ENCODE measurements at places on chromosomes 1 and 21.
A peak's percentile ranks its signal among the peaks of the same experiment; 100 is the strongest.

DNA sequence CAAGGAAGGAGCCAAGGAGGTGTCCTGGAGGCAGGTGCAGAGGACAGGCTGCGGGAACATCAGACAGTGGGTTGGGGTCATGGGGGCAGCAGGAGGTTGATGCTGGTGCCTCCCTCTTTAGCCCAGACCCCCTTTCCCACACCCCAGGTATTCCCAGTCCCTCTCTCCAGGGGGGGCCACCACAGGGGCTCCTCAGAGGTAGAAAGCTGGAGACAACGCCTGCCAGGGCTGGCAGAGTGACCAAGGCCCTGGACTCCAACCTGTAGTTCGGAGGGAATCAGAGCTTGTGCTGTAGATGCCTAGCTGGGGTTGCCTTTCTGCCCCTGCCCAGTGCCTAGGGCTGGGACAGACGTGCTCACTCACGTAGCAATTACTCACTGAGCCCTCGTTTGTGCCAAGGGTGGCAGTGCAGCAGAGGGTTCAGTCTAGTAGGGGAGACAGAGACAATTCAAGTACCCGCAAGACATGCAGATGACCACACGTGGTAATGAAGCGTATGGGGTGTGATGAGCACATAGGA lies 148.2 kb downstream of the PTPRU start:
- DNase-seq: no peak
- H3K4me1 ChIP-seq: peaks cover 7% of the 10 kb centered on the region
- no peaks in the 10 kb centered on the region for H3K36me3 ChIP-seq

GRCh38 chr1:19070891-19071621 lies 114.6 kb upstream of the IFFO2 start:
- H3K4me3 ChIP-seq: no peak overlapping the region
- H3K4me1 ChIP-seq: no peaks in the 10 kb centered on the region
- H3K27me3 ChIP-seq: no peaks in the 10 kb centered on the region
- no peak overlapping the region for H3K27ac ChIP-seq
- H3K36me3 ChIP-seq: peaks cover 19% of the 10 kb centered on the region
- DNase-seq: no peak

- H3K27ac ChIP-seq: no peak overlapping the region
- H3K4me3 ChIP-seq: no peak overlapping the region
- H3K36me3 ChIP-seq: peaks cover under 1% of the 10 kb centered on the region
- DNase-seq: no peak
Observed at GRCh38 chr1:46401964-46402626, 8.0 kb downstream of the FAAH start.

GRCh38 chr1:29651684-29652665 lies 415.7 kb downstream of the PTPRU start:
- no peaks in the 10 kb centered on the region for H3K4me1 ChIP-seq
- H3K27ac ChIP-seq: no peak overlapping the region

- DNase-seq: no peak
- peaks cover 95% of the 10 kb centered on the region for H3K27me3 ChIP-seq
- H3K4me1 ChIP-seq: no peaks in the 10 kb centered on the region
- no peaks in the 10 kb centered on the region for H3K36me3 ChIP-seq
- H3K27ac ChIP-seq: no peak overlapping the region
Observed at GRCh38 chr1:37028981-37029617, 5.2 kb downstream of the GRIK3 start.

DNA sequence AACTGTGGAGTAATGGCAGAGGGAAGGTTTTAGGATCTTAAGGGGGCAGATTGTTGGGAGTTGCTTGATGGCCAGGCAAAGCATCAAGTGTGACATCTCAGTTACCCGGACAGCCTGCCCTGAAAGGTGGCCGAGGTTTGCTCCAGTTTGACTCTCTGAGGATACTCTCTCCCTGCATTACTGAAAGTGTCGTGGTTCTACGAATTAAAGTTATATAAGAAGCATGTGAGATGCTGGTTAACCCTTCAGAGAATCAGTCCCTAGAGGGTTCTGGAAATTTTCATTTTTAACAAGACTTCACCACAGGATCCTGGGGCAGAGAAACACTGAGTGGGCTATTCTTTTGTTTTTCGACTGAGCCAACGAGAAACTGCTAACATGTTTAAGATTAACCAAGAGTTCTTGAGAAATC lies 689 bp upstream of the ZNF644 start:
- H3K36me3 ChIP-seq: peaks cover 6% of the 10 kb centered on the region
- H3K4me1 ChIP-seq: peaks cover 41% of the 10 kb centered on the region
- DNase-seq: no peak
- H3K27ac ChIP-seq: peak overlapping the region; percentile 100

GRCh38 chr1:153443486-153443885 lies 17.0 kb downstream of the S100A7 start:
- no peak overlapping the region for H3K27ac ChIP-seq
- DNase-seq: no peak
- H3K4me1 ChIP-seq: no peaks in the 10 kb centered on the region
- H3K36me3 ChIP-seq: no peaks in the 10 kb centered on the region

GRCh38 chr1:70205071-70205433 lies 327 bp downstream of the LRRC40 start:
- H3K27ac ChIP-seq: peak overlapping the region; percentile 100
- peaks cover 38% of the 10 kb centered on the region for H3K4me1 ChIP-seq
- no peaks in the 10 kb centered on the region for H3K27me3 ChIP-seq

DNA sequence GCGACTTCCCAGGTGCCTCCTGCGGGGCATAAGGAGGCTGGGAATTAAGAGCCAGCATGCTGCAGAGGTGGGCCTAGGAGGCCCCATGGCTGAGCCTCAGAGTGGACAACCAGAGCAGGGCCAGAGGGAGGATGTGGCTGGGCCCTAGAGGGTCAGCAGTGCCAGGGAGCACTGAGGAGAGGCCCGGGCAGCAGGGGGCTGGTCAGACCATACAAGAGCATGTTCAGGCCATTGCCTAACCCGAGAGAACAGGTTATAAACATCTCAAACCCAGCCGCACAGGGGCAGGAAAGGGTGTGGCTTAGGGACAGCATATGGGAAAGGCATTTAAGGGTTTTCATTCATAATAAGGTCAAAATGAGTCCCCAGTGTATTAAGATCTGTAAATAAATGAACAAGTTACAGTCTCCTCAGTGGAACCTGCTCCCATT lies 51.1 kb downstream of the IER5 start:
- H3K4me1 ChIP-seq: peaks cover 23% of the 10 kb centered on the region
- no peak overlapping the region for H3K27ac ChIP-seq
- no peak for DNase-seq
- H3K4me3 ChIP-seq: no peak overlapping the region

GRCh38 chr1:240304466-240304865 lies 212.8 kb downstream of the FMN2 start:
- no peak overlapping the region for H3K27ac ChIP-seq
- no peaks in the 10 kb centered on the region for H3K27me3 ChIP-seq
- H3K4me3 ChIP-seq: no peak overlapping the region
- H3K4me1 ChIP-seq: no peaks in the 10 kb centered on the region
- H3K36me3 ChIP-seq: peaks cover 2% of the 10 kb centered on the region

DNA sequence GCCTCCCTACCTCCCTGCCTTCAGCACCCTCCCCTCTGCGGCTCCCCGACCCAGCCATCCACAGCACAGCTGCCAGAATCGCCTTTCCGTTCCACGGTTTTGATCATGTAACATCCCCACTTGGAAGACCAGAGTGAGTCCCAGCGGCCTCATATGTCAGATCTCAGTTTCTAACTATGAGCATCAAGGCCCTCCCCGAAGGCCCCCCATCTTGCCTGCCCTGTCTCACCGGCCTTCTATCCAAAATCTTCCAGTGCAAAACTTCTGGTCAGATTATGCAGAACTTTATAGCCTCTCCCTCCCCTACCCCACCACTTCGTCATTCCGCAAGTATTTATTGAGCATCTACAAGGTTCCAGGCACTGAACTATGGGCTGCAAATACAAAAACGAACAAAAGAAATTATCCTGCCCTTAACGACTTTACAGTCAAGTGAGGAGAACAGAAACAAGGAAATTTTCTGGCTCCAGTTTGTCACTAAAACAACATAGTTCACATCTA lies 20.3 kb upstream of the LMX1A start:
- H3K36me3 ChIP-seq: no peaks in the 10 kb centered on the region
- H3K27me3 ChIP-seq: peaks cover 16% of the 10 kb centered on the region
- H3K27ac ChIP-seq: peak overlapping the region; percentile 89
- DNase-seq: no peak

DNA sequence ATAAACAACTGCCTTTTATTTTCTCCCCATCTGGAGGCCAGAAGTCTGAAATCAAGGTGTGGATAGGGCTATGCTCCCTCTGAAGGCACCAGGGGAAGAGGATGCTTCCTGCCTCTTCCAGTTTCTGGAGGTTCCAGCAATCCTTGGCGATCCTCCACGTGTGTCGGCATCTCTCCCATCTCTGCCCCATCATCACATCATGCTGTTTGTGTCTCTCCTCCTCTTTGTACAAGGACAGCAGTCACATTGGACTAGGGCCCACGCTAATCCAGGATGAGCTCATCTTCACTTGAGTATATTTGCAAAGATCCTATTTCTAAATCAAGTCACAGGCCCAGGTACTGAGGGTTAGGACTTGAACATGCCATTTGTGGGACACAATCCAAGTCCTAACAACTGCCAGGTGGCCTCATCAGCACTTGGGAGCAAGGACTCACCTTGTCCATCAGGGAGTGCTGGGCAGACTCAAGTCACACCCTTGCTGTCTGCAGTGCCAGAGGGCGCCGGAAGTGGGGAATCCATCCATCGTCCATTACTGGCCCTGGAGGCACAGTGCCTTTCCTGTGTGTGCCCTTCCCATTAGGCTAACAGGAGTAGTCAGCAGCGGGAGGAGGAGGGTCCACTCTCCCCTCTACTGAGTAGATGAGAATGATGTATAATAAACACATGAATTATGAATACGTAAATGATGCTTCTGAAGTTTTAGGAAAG lies 185.4 kb upstream of the AJAP1 start:
- no peaks in the 10 kb centered on the region for H3K27me3 ChIP-seq
- no peak for DNase-seq
- H3K4me3 ChIP-seq: no peak overlapping the region
- H3K27ac ChIP-seq: no peak overlapping the region
- H3K4me1 ChIP-seq: no peaks in the 10 kb centered on the region

DNA sequence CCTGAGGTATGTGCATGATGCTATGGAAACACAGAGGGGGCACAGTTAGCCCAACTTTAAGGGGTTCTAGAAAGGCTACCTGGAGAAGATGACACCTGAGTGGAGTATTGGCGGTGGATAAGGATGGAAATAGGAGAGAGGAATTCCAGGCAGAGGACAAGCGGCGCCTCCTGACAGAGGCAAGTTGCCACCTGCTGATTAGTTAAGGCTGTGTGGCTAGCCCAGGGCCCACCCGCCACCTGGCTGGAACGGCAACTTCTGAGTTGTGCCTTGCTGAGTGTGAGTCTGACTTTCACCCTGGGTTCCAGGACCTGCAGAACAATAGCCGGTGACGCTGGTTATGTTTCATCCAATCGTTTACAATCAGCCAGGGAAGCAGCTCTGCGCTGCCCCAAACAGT lies 126.9 kb upstream of the LMO4 start:
- no peaks in the 10 kb centered on the region for H3K36me3 ChIP-seq
- H3K4me3 ChIP-seq: no peak overlapping the region

DNA sequence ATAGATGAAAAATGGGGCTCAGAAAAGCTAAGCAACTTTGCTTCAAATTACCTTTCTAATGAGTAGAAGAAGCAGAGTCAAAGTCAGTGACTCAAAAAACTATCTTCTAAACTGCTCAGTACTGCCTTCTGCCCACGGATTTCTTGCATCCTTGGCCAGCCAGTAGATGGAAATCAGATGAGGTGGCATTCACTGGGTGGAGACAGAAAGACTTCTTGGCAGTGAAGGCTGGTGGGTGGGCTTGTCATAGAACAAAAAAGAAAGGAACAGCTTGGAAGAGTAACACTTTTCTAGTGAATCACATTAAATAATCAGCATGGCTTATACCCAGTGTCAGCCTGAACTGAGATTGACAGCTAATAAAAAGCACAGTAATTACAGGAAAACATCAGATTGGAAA lies 170.7 kb downstream of the ST6GALNAC5 start:
- H3K36me3 ChIP-seq: no peaks in the 10 kb centered on the region
- no peaks in the 10 kb centered on the region for H3K4me1 ChIP-seq
- no peak overlapping the region for H3K27ac ChIP-seq
- DNase-seq: no peak
- H3K4me3 ChIP-seq: no peak overlapping the region
- H3K27me3 ChIP-seq: peaks cover 7% of the 10 kb centered on the region

DNA sequence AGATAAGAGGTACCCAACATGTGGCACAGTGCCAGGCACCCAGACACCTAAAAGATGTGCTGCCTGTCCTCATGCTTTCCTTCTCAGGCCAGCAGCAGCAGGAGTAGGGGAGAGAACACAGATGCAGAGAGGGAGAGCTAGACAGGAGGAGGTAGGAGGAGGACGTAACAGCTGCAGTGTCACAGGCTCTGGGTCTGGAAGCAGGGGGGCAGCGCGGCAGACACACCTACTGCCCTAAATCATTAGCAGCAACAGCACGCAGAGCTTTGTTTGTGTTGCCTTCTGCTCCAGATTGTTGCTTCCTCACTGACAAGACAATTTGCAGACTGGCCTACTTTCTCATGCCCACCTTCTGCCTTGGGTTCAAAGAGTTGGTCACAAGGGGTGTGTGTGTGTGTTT lies 196.7 kb upstream of the DAB1 start:
- peaks cover 4% of the 10 kb centered on the region for H3K27me3 ChIP-seq
- no peak for DNase-seq
- H3K4me1 ChIP-seq: peaks cover 17% of the 10 kb centered on the region
- no peak overlapping the region for H3K27ac ChIP-seq
- H3K4me3 ChIP-seq: no peak overlapping the region

- DNase-seq: no peak
- H3K27ac ChIP-seq: no peak overlapping the region
- no peaks in the 10 kb centered on the region for H3K4me1 ChIP-seq
- no peak overlapping the region for H3K4me3 ChIP-seq
- H3K36me3 ChIP-seq: no peaks in the 10 kb centered on the region
Observed at GRCh38 chr1:191101960-191102359, 624.3 kb upstream of the BRINP3 start.

GRCh38 chr1:184366997-184367396 lies 19.8 kb upstream of the C1orf21 start:
- no peaks in the 10 kb centered on the region for H3K4me1 ChIP-seq
- no peaks in the 10 kb centered on the region for H3K27me3 ChIP-seq
- no peak for DNase-seq
- no peaks in the 10 kb centered on the region for H3K36me3 ChIP-seq
- no peak overlapping the region for H3K4me3 ChIP-seq
- H3K27ac ChIP-seq: no peak overlapping the region

- H3K36me3 ChIP-seq: no peaks in the 10 kb centered on the region
- no peak overlapping the region for H3K27ac ChIP-seq
- H3K4me3 ChIP-seq: no peak overlapping the region
- no peaks in the 10 kb centered on the region for H3K27me3 ChIP-seq
- DNase-seq: no peak
Observed at GRCh38 chr1:2882966-2883696, 81.6 kb upstream of the TTC34 start.

- DNase-seq: no peak
- H3K27me3 ChIP-seq: no peaks in the 10 kb centered on the region
- H3K4me3 ChIP-seq: no peak overlapping the region
- H3K4me1 ChIP-seq: no peaks in the 10 kb centered on the region
Observed at GRCh38 chr21:35336534-35336933, 287.4 kb upstream of the RUNX1 start.

All from mesothelial cell of epicardium (in vitro differentiated cells).